Esophagus squamous epithelium (tissue), 5 donors: ENCODE measurements at places on chromosomes 12 and 14.

DNA sequence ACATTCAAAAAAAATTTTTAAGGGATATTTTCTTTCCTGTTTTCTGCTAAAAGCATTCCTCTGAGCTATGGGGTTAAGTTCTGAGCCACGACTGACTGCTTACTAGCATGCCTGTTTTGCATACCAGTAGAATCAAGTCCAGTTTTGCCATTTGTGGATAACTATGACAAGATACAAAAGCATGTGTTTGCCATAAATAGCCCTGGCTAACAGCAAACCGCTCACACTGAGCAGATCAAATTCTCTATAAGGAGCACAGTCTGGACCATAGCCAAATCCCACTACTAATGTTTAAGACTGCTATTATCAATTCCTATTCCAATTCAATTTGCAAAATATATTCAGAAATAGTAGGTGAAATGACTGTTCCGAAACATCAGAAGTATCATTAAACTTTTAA, 3.2 kb downstream of the CFL2 start:
- peaks cover 69% of the 10 kb centered on the region for H3K4me1 ChIP-seq
- H3K27ac ChIP-seq = no peak overlapping the region
- no peaks in the 10 kb centered on the region for H3K36me3 ChIP-seq
- H3K4me3 ChIP-seq = no peak overlapping the region
- H3K27me3 ChIP-seq = no peaks in the 10 kb centered on the region

DNA sequence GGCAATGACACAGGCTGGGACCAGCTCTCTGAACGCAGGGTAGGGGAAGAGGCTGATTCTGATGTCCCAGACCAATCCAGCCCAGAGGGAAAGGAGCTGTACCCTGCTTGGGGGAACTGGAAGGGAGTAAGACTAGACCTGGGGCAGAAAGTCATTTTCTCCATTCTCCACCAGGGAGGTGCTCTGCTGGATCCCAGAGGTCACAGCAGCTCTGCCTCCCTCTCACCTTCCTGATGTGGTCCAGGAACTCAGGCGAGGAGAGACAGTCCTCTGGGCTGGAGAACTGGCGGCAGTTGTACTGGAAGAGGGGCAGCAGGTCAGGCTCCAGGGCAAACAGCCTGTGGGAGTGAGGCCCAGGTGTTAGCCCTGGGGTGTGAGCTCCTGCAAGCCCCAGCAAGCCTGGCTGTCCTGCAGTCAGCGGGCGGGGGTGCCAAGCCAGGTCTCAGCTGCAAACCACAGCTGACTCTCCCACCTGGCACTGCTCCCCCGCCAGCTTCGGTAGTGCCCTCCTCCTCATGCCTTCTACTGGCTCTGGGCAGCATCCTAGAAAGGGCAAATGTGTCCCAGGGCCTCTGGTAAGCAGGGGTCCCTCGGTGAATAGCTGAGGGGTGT, 1.9 kb downstream of the NGB start:
- H3K27ac ChIP-seq = no peak overlapping the region
- no peaks in the 10 kb centered on the region for H3K36me3 ChIP-seq

- H3K4me1 ChIP-seq = peaks cover 35% of the 10 kb centered on the region
- no peak for DNase-seq
- H3K27me3 ChIP-seq = no peaks in the 10 kb centered on the region
- H3K4me3 ChIP-seq = no peak overlapping the region
- H3K27ac ChIP-seq = no peak overlapping the region
- no peaks in the 10 kb centered on the region for H3K36me3 ChIP-seq
Measured at GRCh38 chr12:52202361-52203078, 10.7 kb upstream of the KRT80 start.

- H3K27ac ChIP-seq = no peak overlapping the region
- no peaks in the 10 kb centered on the region for H3K27me3 ChIP-seq
- H3K36me3 ChIP-seq = no peaks in the 10 kb centered on the region
Measured at GRCh38 chr14:80575763-80576162, 364.5 kb upstream of the DIO2 start.

- no peaks in the 10 kb centered on the region for H3K36me3 ChIP-seq
- H3K27ac ChIP-seq = peak within 1 kb of the TSS; percentile 95
- H3K4me1 ChIP-seq = peaks cover 38% of the 10 kb centered on the region
- H3K27me3 ChIP-seq = no peaks in the 10 kb centered on the region
- peak; percentile 21 for DNase-seq
- peak within 1 kb of the TSS; percentile 57 for H3K4me3 ChIP-seq
Measured at GRCh38 chr14:104800771-104801519, at the start of gene ZBTB42. Gene ZBTB42 (plus strand): TSS chr14:104801101. CDS start chr14:104801198, 97 bp downstream.

DNA sequence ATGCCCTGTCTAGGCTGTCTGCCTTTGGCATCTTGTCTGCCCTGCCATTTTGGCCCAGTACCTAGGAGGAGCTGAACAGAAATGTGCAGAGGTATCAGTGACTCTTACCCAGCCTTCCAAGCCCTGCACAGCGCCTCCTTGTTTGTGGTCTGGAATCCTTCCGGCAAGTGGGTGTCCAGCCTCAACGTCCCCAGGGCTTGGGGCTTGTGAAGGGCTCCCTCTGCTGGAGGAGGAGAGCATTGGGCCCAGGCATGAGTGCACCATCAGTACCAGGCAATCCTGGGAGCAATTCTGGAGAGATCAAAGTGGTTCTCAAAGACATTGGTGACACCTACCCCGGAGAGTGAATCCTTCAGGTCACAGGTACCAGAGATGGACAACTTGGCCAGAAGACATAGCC, 2.4 kb upstream of the TCL1B start:
- no peak for DNase-seq
- H3K36me3 ChIP-seq = no peaks in the 10 kb centered on the region
- no peak overlapping the region for H3K27ac ChIP-seq
- H3K4me3 ChIP-seq = no peak overlapping the region
- H3K27me3 ChIP-seq = no peaks in the 10 kb centered on the region

DNA sequence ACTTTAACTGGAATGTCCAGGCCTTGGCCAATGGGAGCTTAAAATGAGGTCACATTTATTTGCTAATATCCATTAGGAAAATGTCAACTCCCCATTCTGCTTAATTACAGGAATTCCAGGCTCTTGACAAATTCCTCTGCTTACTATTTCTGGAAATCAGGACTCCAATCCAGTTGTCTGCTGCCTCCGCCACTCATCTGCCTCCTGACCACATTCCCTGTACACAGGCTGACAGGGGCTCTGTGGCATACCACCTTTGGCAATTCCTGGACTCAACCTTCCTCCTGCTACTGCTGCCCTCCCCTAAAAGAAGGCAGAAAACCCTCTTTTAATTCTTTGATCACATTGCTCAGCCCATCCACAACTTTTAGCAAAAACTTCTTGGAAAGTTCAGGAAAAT, 37.9 kb downstream of the KICS2 start:
- peaks cover 10% of the 10 kb centered on the region for H3K4me1 ChIP-seq
- H3K4me3 ChIP-seq = no peak overlapping the region
- H3K36me3 ChIP-seq = no peaks in the 10 kb centered on the region
- no peak overlapping the region for H3K27ac ChIP-seq
- no peaks in the 10 kb centered on the region for H3K27me3 ChIP-seq
- DNase-seq = no peak

DNA sequence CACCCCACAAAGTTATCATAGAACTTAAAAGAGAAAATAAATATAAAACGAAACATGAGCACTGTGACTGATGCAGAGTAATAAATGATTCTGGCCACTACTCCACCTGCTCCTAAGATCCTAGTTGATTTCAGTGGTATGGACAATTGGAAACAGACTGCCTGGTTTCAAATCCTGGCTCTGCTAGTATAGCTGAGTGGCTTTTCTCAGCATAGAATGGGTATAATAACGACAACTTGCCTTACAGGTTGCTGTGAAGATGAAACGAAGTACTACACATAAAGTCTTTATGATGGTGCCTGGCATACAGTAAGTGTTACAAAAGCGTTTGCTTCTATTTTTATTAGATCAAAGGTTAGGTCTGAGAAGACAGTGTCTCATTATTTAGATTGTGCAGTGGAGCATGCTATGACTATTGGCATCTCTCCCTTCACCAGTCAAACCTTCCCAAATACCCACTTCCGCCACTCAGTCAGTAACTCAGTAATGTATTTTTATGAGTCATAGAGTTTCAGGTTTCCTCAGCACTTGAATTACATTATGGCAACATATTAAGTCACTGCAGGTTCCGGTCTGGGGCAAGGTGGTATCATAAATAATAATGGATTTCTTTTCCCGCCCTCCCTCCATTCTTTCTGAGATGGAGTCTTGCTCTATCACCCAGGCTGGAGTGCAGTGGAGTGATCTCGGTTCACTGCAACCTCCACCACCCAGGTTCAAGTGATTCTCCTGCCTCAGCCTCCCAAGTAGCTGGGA, 29.7 kb upstream of the NR2C1 start:
- no peak for DNase-seq
- no peak overlapping the region for H3K4me3 ChIP-seq
- H3K27ac ChIP-seq = peak overlapping the region; percentile 61
- H3K27me3 ChIP-seq = no peaks in the 10 kb centered on the region
- peaks cover 81% of the 10 kb centered on the region for H3K36me3 ChIP-seq
- H3K4me1 ChIP-seq = peaks cover 17% of the 10 kb centered on the region

- no peaks in the 10 kb centered on the region for H3K27me3 ChIP-seq
- H3K4me3 ChIP-seq = no peak overlapping the region
- H3K36me3 ChIP-seq = no peaks in the 10 kb centered on the region
- H3K27ac ChIP-seq = no peak overlapping the region
- no peak for DNase-seq
- H3K4me1 ChIP-seq = no peaks in the 10 kb centered on the region
Measured at GRCh38 chr14:22226381-22226780, 362.6 kb downstream of the DAD1 start.

GRCh38 chr12:106519607-106520021, 63.2 kb upstream of the RFX4 start:
- DNase-seq = no peak
- no peak overlapping the region for H3K4me3 ChIP-seq
- no peak overlapping the region for H3K27ac ChIP-seq
- no peaks in the 10 kb centered on the region for H3K4me1 ChIP-seq
- H3K36me3 ChIP-seq = no peaks in the 10 kb centered on the region

GRCh38 chr14:68255693-68256178, 436.2 kb downstream of the RAD51B start:
- no peaks in the 10 kb centered on the region for H3K27me3 ChIP-seq
- no peak overlapping the region for H3K27ac ChIP-seq
- H3K4me3 ChIP-seq = no peak overlapping the region
- H3K4me1 ChIP-seq = peaks cover under 1% of the 10 kb centered on the region
- H3K36me3 ChIP-seq = no peaks in the 10 kb centered on the region
